ENCODE measurements at places on chromosomes 7 and 10.

DNA sequence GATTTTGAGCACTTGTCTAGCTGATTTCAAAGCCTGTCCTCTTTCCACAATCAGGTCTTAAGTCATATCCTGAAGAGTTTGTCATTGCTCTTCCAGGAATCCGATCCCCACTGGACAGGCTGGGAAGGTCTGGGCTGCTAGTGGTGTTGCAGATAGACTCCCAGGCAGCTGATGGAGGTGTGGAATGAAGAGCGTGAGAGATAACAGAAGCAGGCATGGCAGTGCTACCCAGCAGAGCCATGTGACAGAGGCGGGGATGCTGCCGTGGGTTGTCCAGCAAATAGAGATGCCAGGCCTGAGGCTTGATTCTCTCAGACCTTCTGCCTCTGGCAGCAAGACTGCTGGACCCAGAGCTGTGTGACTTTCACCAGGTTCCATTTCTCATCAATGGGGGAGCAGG, 116.5 kb upstream of the EEPD1 start:
- no peak for DNase-seq

- no peak for DNase-seq
These were observed 97.2 kb upstream of the GNA12 start for GRCh38 chr7:2941216-2941859.

DNA sequence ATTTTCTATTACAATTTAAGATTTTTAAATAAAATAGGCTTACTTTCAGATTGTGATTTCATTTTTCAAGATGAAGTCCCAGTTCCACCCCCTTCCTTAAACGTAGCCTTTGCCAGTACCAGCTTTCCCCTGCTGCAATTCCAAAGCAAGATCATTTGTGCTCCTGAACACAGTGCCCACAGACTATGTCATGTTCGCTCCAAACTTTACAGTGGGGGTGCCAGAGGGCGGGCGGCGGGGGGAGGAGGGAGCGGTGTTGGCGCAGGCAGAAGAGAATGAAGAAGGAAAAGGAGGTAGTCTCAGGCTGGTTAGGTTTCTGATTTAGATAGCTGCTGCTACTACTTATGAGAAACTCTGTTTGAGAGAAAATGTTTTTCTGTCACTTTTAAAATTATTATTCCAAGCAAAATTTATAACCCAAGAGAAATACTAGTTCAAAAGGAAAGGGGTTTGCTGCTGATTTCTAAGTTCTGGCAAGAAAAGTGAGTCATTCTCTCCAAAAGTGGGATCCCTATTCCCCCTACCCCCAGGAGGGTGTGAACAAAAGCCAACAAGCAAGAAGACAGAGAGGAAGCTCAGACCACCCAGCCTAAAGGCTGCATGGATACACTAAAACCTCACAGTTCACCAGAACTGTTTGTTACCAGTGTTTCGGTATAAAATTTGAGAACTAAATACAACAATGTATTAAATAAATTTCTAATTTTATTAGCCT, 109.6 kb downstream of the SRPK2 start:
- no peak for DNase-seq

- DNase-seq, result no peak
These were observed 164.6 kb downstream of the PKD1L1 start for GRCh38 chr7:47783456-47784223.

- no peak for DNase-seq
These were observed 143.7 kb upstream of the NRP1 start for GRCh38 chr10:33478089-33478674.

GRCh38 chr7:111756687-111757178, 194.4 kb upstream of the IMMP2L start:
- DNase-seq, result peak; percentile 30

- no peak for DNase-seq
These were observed 37.0 kb upstream of the RET start for GRCh38 chr10:43039624-43040481.

DNA sequence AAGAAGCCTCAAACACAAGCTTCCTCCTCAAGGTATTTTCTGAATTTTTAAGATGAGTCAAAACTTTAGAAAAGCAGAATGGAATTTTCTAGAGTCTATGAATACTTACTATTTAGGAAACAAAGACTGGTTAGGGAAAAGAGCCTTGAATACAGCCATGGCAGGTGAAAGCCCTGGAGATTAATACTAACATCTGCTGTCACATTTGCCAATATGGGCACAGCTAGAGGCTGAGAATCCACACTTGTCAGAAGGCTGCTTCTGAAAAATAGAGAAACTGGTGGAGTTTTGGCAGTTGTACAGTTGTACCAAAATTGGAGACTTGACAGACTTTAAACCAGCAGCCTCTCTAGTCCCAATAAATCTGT, 24.3 kb upstream of the CNNM1 start:
- DNase-seq, result no peak

DNA sequence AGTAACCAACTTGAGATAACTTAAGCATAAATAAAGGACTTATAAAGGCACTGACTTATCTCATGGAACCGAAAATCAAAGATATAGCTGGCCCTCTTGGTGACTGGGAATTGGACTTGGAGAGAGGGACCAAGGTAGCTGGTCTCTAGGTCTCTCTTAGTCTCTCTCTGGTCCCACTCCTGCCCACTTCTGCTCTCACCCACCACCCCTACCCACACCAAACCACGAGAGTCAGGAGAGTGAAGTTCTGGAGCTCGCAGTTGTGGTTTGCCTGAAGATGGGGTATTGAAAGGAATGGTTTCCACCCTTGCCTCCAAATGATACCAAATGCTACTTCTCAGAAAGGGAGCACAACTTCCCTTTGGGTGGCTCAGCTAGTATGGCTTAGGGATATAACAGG, 216.3 kb downstream of the LRMDA start:
- DNase-seq, result no peak

DNA sequence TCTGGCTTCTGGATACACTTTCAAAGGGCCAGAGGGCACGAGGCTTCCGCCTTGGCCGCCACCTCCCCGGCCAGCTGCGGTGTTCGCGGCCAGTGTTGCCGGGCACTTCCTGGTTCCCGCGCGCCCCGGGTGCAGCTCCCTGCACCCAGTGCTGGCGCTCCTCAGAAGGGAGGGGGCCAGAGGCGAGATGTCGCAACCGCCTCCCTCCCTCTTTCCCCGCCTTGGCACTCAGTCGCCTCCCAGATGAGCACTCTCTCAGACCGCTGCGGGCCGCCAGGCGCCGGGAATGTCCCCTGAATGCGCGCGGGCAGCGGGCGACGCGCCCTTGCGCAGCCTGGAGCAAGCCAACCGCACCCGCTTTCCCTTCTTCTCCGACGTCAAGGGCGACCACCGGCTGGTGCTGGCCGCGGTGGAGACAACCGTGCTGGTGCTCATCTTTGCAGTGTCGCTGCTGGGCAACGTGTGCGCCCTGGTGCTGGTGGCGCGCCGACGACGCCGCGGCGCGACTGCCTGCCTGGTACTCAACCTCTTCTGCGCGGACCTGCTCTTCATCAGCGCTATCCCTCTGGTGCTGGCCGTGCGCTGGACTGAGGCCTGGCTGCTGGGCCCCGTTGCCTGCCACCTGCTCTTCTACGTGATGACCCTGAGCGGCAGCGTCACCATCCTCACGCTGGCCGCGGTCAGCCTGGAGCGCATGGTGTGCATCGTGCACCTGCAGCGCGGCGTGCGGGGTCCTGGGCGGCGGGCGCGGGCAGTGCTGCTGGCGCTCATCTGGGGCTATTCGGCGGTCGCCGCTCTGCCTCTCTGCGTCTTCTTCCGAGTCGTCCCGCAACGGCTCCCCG, at the start of gene FFAR4:
TSS of gene FFAR4 (plus strand) at position 231 of the 842 bp plus-strand sequence. CDS start at position 287, 56 bp downstream.
- DNase-seq, result peak; percentile 33

DNA sequence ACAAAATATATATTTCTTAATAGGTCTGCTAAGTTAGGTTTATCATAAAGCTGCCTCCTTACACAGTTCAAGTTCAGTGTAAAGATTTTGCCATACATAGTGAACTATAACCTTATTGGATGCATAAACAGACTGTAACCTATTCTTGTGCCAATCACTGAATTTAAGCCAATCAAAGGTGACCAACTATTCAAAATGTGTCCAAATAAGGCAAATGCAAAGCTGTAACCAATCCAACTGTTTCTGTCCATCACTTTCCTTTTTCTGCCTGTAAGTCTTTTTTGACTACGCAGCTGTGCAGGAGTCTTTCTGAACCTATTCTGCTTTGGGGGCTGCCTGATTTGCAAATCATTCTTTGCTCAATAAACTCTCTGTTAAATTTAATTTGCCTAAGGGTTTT, 11.6 kb upstream of the DNMBP start:
- no peak for DNase-seq
